ENCODE measurements at places on chromosomes 7 and 10. TPM values are rescaled to one million over a fixed set of nuclear protein-coding genes. Genes with fewer than 3 reads are reported as not detected.

GRCh38 chr10:121753726-121754476 lies 155.7 kb upstream of the FGFR2 start:
- H3K4me3 ChIP-seq, result no peak overlapping the region
- H3K4me1 ChIP-seq, result no peaks in the 10 kb centered on the region
- no peaks in the 10 kb centered on the region for H3K27me3 ChIP-seq
- no peaks in the 10 kb centered on the region for H3K36me3 ChIP-seq
- no peak for DNase-seq
- H3K27ac ChIP-seq, result 0 out of 2 replicates have a peak overlapping the region, but pooled peaks have one; percentile 9

GRCh38 chr7:154743206-154743605 lies 259.7 kb downstream of the PAXIP1 start:
- H3K4me1 ChIP-seq, result no peaks in the 10 kb centered on the region
- peaks cover 89% of the 10 kb centered on the region for H3K27me3 ChIP-seq
- no peak overlapping the region for H3K4me3 ChIP-seq
- no peaks in the 10 kb centered on the region for H3K36me3 ChIP-seq
- no peak for DNase-seq

- no peak for DNase-seq
- H3K27ac ChIP-seq, result no peak overlapping the region
- H3K27me3 ChIP-seq, result peaks cover 95% of the 10 kb centered on the region
- H3K36me3 ChIP-seq, result no peaks in the 10 kb centered on the region
- H3K4me1 ChIP-seq, result no peaks in the 10 kb centered on the region
These were observed 122.1 kb upstream of the RNF32 start for GRCh38 chr7:156518466-156518865.

GRCh38 chr7:16210171-16210570 lies 211.2 kb downstream of the CRPPA start:
- no peaks in the 10 kb centered on the region for H3K27me3 ChIP-seq
- H3K4me1 ChIP-seq, result peaks cover 10% of the 10 kb centered on the region
- no peak overlapping the region for H3K27ac ChIP-seq
- DNase-seq, result no peak
- no peaks in the 10 kb centered on the region for H3K36me3 ChIP-seq
- no peak overlapping the region for H3K4me3 ChIP-seq

DNA sequence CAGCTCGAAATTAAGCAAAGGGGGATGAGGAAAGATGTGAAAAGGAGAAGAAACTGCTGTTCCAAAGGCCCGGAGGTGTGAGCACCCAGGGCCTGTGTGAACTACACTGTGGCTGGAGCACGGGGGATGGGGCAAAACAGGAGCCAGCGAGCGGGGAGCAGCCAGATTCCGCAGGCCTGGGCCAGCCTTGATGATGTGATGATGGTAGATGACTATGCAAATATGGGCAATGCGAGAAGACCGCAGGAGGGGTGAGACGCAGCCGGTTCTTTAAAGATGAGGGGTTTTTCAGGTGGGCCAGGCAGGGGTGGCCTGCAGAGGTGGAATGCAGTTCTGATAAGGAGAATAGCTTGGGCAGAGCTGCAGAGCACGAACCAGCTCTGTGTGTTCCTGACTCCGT lies 61.5 kb downstream of the LANCL2 start:
- no peaks in the 10 kb centered on the region for H3K27me3 ChIP-seq
- no peaks in the 10 kb centered on the region for H3K4me1 ChIP-seq
- no peak overlapping the region for H3K27ac ChIP-seq
- H3K4me3 ChIP-seq, result no peak overlapping the region

- no peak overlapping the region for H3K4me3 ChIP-seq
- no peak for DNase-seq
- peaks cover 37% of the 10 kb centered on the region for H3K27me3 ChIP-seq
- H3K4me1 ChIP-seq, result no peaks in the 10 kb centered on the region
- no peak overlapping the region for H3K27ac ChIP-seq
These were observed 2.5 kb downstream of the LBX1 start for GRCh38 chr10:101226491-101227428.

- peak; percentile 64 for DNase-seq
- peaks cover 22% of the 10 kb centered on the region for H3K4me1 ChIP-seq
- no peak overlapping the region for H3K4me3 ChIP-seq
- no peaks in the 10 kb centered on the region for H3K36me3 ChIP-seq
- no peak overlapping the region for H3K27ac ChIP-seq
- no peaks in the 10 kb centered on the region for H3K27me3 ChIP-seq
These were observed 4.8 kb downstream of the AKAP9 start for GRCh38 chr7:91945476-91945875.

DNA sequence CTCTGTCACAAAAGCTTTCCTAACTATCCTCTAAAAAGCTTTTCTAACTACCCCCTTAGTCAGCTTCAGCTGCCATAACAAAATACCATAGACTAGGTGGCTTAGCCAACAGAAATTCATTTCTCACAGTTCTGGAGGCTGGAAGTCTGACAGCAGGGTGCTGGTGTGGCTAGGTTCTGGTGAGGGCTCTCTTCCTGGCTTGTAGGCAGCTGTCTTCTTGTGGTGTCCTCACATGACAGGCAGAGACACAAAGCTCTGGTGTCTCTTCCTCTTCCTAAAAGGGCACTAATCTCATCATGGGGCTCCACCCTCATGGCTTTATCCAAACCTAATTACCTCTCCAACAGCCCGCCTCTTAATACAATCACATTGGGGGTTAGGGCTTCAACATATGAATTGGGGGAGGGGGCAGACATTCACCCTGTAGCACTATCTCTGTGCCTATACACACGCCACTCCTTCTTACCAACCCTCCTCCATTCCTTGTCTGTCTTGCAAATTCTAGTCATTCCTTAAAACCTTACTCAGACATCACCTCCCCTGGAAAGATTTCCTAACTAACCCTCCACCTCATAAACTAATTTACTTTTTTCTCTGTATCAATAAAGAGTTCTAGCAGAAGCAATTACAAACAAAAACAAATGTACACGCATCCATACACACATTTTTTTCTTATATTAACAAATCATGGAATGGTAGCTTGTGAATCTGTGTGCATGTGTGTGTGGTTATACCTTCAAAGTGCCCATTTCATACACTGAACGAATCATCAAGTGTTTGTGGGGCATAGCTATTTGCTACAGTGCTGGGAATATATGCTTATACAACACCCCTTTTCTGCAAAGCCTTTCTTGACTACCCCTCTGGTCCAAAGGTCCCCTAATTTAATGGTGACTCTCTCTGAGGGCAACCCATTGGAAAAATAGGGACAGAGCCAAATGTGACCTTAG lies 26.4 kb downstream of the RHOBTB1 start:
- no peaks in the 10 kb centered on the region for H3K36me3 ChIP-seq
- H3K27ac ChIP-seq, result no peak overlapping the region
- H3K4me3 ChIP-seq, result no peak overlapping the region
- H3K27me3 ChIP-seq, result no peaks in the 10 kb centered on the region

DNA sequence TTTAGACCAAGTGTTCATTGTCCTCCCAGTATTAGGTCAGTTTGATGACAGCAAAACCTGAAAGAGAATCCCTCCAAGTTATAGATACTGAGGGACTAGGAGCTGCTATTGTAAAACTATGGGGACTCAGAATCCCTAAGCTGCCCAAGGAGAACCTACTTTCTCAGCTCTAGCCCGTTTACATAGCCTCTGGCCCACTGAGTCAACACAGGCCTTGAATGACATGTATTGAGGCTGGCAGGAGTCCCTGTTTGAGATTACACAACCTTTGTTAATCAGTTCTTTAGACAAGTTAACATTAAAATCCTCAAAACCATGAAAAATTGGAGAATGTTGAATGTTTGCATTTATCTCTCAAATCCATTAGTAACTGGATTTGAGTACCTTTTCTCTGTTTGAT lies 1079.0 kb downstream of the KCNMA1 start:
- DNase-seq, result no peak
- no peaks in the 10 kb centered on the region for H3K4me1 ChIP-seq
- no peaks in the 10 kb centered on the region for H3K27me3 ChIP-seq
- no peaks in the 10 kb centered on the region for H3K36me3 ChIP-seq
- H3K27ac ChIP-seq, result no peak overlapping the region
- no peak overlapping the region for H3K4me3 ChIP-seq

DNA sequence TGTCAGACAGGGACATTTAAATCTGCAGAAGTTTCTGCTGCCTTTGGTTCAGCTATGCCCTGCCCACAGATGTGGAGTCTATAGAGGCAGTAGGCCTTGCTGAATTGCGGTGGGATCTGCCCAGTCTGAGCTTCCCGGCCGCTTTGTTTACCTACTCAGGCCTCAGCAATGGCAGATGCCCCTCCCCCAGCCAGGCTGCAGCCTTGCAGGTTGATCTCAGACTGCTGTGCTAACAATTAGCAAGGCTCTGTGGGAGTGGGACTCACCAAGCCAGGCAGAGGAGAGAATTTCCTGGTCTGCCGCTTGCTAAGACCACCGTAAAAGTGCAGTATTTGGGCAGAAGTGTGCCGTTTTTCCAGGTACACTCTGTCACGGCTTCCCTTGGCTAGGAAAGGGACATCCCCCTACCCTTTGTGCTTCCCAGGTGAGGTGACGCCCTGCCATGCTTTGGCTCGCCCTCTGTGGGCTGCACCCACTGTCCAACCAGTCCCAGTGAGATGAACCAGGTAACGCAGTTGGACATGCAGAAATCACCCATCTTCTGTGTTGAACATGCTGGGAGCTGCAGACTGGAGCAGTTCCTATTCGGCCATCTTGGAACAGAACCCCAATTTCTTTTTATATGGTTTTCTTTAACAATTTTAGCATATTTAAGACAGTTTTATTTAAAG lies 28.4 kb upstream of the VWDE start:
- H3K27me3 ChIP-seq, result no peaks in the 10 kb centered on the region
- H3K27ac ChIP-seq, result no peak overlapping the region
- no peaks in the 10 kb centered on the region for H3K4me1 ChIP-seq
- no peaks in the 10 kb centered on the region for H3K36me3 ChIP-seq

GRCh38 chr7:8783229-8783628 lies 349.8 kb downstream of the NXPH1 start:
- DNase-seq, result no peak
- H3K4me3 ChIP-seq, result no peak overlapping the region
- H3K4me1 ChIP-seq, result no peaks in the 10 kb centered on the region

DNA sequence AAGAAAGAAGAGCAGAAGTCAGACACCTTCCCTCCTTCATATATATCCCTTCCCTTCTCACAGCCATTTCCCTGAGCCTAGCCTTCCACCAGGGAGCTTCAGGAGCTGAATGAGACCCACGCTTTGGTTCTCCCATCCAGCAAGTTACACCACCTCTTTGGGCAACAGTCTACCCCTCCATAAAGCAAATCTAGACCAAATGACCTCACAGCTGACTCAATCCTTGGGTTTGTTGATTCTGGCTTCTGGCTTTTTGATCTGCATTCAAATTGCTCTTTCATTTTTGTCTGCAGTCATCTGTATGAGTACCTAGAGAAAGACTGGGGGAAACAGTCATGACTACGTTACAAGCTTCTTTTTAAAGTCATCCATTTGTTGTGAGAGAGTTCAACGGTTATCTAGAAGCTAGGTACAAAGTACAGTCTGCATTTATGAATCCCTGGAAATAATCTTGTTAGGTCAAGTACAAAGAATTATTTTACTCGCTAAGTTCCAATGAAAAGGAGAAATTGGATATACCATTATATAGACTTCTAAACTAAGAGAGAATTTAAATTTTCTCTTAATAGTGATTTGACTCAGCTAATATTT lies 86.3 kb downstream of the RAB11FIP2 start:
- H3K27me3 ChIP-seq, result no peaks in the 10 kb centered on the region
- H3K36me3 ChIP-seq, result no peaks in the 10 kb centered on the region
- H3K27ac ChIP-seq, result no peak overlapping the region
- H3K4me3 ChIP-seq, result no peak overlapping the region

GRCh38 chr7:84177758-84178412 lies 16.7 kb downstream of the SEMA3A start:
- no peak overlapping the region for H3K4me3 ChIP-seq
- H3K4me1 ChIP-seq, result no peaks in the 10 kb centered on the region
- H3K27ac ChIP-seq, result no peak overlapping the region
- DNase-seq, result no peak
- no peaks in the 10 kb centered on the region for H3K36me3 ChIP-seq

DNA sequence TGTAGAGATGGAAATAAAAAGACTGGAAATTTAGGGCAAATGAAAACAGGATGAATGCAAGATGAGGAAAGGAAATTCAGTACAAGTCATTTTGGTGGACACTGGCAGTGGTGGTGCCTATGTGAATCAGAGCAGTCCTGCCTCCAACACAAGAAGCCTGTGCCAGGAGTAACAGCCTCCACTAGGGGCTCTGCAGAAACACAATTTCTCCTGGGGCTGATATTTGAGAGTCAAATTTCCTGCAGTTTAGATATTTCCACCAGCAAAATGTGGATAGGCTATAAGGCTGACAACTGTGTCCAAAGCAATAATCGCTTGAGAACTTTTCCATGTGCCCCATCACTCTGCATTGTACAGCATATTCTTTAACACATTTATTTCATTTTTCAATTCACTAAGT lies 4.7 kb upstream of the PLXDC2 start:
- no peaks in the 10 kb centered on the region for H3K27me3 ChIP-seq
- H3K4me1 ChIP-seq, result no peaks in the 10 kb centered on the region
- no peak for DNase-seq
- no peak overlapping the region for H3K27ac ChIP-seq
- no peaks in the 10 kb centered on the region for H3K36me3 ChIP-seq

GRCh38 chr10:113691381-113691780 lies 11.7 kb downstream of the CASP7 start:
- no peaks in the 10 kb centered on the region for H3K27me3 ChIP-seq
- no peaks in the 10 kb centered on the region for H3K36me3 ChIP-seq
- H3K27ac ChIP-seq, result no peak overlapping the region
- no peak overlapping the region for H3K4me3 ChIP-seq
- DNase-seq, result no peak
- H3K4me1 ChIP-seq, result no peaks in the 10 kb centered on the region

GRCh38 chr7:156999958-157000726 lies 10.3 kb downstream of the MNX1 start:
- no peak overlapping the region for H3K27ac ChIP-seq
- peaks cover 9% of the 10 kb centered on the region for H3K4me1 ChIP-seq
- no peaks in the 10 kb centered on the region for H3K27me3 ChIP-seq
- DNase-seq, result no peak
- no peaks in the 10 kb centered on the region for H3K36me3 ChIP-seq
- peak overlapping the region; percentile 57 for H3K4me3 ChIP-seq

DNA sequence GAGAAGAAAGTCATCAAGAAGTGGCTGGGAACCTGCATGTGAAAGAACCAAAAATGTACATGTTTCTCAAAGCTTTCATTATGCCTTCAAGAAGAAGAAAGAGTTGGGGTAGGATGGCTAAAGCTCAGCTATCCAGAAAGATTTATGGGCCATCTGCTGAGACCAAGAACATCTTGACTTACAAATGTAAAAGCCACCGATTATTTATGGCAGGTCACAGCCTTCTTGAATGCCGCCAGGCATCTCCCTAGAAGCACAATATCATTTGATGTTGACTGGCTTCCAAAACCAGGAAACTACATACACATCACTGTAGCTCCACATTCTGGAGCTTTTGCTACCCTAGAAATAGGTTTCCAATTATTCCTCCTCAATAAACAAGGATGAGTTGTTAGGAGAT lies 254.2 kb upstream of the AOAH start:
- H3K36me3 ChIP-seq, result no peaks in the 10 kb centered on the region
- DNase-seq, result no peak
- H3K27me3 ChIP-seq, result peaks cover 28% of the 10 kb centered on the region
- no peak overlapping the region for H3K27ac ChIP-seq

- no peaks in the 10 kb centered on the region for H3K27me3 ChIP-seq
- H3K27ac ChIP-seq, result peak overlapping the region; percentile 92
- peaks cover 52% of the 10 kb centered on the region for H3K4me1 ChIP-seq
- peak overlapping the region; percentile 31 for H3K4me3 ChIP-seq
These were observed 3.1 kb downstream of the ANKRD22 start for GRCh38 chr10:88848499-88848898.

Gene AHR
- 61.3 TPM for total RNA-seq

Gene C10orf53
- total RNA-seq, result not detected

Gene ANKRD30A
- not detected for total RNA-seq

Gene NEUROD6
- not detected for total RNA-seq

Gene TMEM213
- total RNA-seq, result not detected

Gene TMEM236
- 0.20 TPM for total RNA-seq

Gene GIMAP5
- not detected for total RNA-seq

Gene PLEKHS1
- 4.9 TPM for total RNA-seq

Gene IL2RA
- total RNA-seq, result not detected

Gene AGR2
- 76.1 TPM for total RNA-seq

Gene NXPH1
- total RNA-seq, result not detected

Gene LAMB4
- 0.15 TPM for total RNA-seq

Measured in PC-9 (cell line).